ENCODE measurements at places on chromosomes 5 and 9. TPM values are rescaled to one million over a fixed set of nuclear protein-coding genes. Genes with fewer than 3 reads are reported as not detected.

MSX2 gene
- 0.17 TPM for total RNA-seq

CHD1 gene
- 75.6 TPM for total RNA-seq

HTR1A gene
- 4.7 TPM for total RNA-seq

ECSCR gene
- total RNA-seq = 2.2 TPM

ADRB2 gene
- total RNA-seq = 1.3 TPM

AJM1 gene
- 0.12 TPM for total RNA-seq

GRCh38 chr9:136701668-136702053 is 10.7 kb upstream of the DIPK1B start:
- no peak for DNase-seq

GRCh38 chr9:119252671-119253299 is 116.5 kb downstream of the BRINP1 start:
- DNase-seq = peak; percentile 68

GRCh38 chr5:97096191-97096590 is 46.2 kb downstream of the LIX1 start:
- no peak for DNase-seq

GRCh38 chr9:134486596-134486995 is 155.0 kb upstream of the COL5A1 start:
- no peak for DNase-seq

DNA sequence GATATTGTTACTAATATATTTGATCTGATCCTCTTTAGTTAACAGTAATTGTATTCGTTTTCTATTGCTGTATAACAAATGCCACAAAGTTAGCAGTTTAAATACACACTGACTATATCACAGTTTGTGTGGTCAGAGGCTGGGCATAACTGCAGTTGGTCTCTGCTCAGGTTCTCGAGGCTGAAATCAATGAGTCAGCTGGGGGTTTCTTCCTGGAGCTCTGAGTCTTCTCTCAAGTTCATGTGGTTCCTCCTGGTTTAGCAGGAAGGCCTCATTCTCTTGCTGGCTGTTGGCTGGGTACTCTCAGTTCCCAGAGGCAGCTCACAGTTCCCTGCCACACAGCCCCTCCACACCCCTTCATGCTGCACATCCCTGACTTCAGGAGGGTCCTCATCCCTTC is 20.7 kb downstream of the COL23A1 start:
- no peak for DNase-seq

GRCh38 chr5:163758283-163758711 is 252.9 kb downstream of the MAT2B start:
- no peak for DNase-seq

GRCh38 chr5:158163451-158164295 is 304.7 kb upstream of the CLINT1 start:
- no peak for DNase-seq

DNA sequence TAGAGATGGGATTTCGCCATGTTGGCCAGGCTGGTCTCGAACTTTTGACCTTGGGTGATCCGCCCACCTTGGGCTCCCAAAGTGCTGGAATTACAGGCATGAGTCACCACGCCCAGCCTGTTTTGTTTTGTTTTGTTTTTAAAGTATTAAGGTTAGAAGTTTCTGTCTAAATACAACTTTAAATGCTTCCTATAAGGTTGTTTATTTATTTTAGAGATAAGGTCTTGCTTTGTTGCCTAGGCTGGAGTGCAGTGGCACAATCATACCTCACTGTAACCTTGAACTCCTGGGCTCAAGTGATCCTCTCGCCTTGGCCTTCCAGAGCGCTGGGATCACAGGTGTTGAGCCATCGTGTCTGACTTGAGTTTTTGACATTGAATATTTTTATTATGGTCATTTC is 11.4 kb downstream of the MRRF start:
- DNase-seq = no peak

DNA sequence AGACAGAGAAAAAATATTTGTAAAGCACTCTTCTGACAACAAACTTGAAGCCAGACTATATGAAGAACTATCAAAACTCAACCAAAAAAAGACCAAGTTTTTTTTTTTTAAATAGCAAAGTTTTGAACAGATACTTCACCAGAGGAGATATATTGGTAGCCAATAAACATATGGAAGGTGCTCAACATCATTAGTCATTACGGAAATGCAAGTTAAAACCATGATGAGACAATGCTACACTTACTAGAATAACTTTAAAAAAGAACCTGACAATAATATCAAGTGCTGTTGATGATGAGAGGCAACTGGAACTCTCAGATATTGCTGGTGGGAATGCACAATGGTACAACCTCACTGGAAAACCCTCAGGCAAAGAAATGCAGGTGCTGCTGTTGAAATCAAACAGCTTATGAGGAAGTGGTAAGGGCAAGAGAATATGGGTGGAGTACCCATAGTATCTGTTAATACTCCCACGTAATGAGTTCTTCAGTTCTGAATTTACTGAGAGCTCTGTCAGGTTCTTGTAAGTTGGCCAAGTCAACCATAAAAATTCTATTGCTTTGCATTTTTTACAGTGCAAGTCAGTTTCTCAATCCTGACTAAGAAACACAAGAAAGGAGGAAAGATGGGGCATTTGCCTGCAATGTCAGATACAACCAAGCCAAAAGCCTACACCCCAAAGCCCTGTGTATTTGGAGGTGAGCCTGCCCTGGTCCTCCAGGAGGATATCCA is 87.3 kb upstream of the GNAQ start:
- DNase-seq = no peak

GRCh38 chr9:18459962-18460584 is 13.9 kb upstream of the ADAMTSL1 start:
- DNase-seq = no peak

DNA sequence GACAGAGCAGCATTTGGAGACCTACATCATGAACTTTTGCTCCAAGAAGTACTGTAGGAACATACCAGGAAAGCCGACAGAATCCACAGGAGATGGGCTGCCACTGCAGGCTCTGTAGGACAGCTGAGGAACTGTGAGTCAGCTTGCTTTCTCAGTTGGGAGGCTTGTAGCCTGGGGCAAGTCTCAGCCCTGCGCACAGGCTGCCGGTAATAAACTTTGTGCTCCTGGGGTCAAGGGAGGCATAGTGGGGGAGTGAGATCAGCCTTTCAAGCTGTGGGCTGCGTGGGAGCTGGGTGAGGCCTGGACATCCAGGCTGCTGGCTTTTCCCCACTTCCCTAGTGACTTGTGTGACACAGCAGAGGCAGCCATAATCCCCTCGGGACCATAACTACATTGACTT is 718.0 kb upstream of the CDH10 start:
- no peak for DNase-seq

- DNase-seq = no peak
These were observed 159.2 kb upstream of the WWC1 start for GRCh38 chr5:168132241-168132641.

- no peak for DNase-seq
These were observed 16.2 kb downstream of the NDUFS4 start for GRCh38 chr5:53576674-53577073.

DNA sequence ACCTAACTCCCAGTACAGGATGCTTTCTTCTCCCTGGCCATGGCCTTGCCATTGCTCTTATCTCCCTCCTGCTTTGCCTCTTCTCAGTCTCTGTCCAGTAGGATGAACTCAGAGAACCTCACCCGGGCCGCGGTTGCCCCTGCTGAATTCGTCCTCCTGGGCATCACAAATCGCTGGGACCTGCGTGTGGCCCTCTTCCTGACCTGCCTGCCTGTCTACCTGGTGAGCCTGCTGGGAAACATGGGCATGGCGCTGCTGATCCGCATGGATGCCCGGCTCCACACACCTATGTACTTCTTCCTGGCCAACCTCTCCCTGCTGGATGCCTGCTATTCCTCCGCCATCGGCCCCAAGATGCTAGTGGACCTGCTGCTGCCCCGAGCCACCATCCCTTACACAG is at the start of gene OR5C1:
Gene OR5C1, plus strand, starts transcription at position 103 of the 400 bp plus-strand sequence. Its CDS starts 0 bp downstream, at position 103.
- no peak for DNase-seq

DNA sequence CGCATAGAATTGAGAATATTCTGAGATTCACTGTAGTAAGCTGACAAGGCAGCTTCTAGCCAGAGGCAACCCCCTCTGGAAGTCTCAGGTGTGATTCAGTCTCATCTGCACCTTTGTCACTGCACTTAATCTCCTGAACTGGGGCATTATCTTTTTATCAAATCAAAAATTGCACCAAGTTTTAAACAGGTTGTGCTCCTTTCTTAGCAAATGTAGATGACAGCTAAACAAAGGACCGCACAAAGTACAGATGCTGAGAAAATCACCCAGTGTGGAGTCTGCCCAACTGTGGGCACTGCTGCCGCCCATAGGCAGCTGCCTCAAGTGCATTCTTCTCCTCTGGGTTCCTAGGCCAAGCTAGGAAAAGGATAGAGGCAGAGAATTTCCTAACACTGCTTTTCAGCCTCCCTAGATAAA is 51.1 kb downstream of the STARD4 start:
- DNase-seq = peak; percentile 75

DNA sequence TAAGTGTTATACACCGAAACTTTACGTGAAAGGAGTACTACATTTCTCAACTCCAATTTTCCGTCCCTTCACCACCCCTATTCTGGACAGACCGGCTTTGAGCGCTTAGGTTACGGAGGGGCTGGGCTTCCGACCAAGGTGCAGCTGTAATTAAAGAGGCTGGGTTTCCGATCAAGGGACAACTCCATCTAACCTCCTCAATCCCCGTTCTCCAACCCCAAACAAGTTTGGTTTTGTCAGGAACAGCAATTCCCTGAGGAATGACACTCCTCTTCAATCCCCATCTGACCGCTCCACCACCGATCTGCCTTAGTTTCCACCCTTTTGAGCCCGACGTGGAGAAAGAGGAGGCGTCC is 577 bp downstream of the TUT7 start:
- peak; percentile 43 for DNase-seq

DNA sequence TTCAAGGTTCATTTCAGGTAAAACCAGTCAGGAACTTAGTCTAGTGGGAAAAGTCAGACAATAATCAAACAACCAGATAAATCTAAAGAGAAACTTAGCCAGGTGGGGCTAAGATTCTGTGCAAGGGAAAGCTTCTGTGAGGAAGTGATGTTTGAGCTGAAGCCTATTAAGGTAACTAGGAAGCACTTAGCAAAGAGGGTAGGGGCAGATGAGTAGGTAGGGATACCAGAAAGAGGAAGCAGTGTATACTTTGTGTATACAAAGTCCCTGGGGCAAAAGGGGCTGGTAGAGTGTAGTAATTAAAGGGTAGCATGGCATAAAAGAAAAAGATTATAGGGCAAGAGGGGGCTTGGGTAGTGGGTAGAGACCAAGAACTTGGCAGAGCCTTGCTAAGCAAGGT is 3.6 kb upstream of the SPATA24 start:
- DNase-seq = no peak

DNA sequence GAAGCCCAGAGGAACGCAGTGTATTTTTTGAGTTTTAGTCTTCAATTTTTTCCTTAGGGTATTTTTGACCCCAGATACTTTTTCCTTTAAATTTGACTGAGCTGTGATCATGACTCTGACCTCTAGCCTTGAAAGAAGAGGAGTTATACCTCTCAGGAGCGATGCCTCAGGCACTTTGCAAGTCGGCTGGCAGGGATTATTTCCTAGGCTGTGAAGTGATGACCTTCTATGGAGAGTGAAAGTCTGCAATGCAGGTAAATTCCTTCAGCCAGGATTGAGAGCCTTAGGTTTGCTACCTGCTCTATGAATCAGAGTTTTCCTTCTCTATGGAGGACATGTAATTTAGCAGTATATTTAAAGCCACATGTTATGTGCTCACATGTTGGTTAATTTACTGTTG is 10.8 kb upstream of the NUDT12 start:
- DNase-seq = peak; percentile 78

DNA sequence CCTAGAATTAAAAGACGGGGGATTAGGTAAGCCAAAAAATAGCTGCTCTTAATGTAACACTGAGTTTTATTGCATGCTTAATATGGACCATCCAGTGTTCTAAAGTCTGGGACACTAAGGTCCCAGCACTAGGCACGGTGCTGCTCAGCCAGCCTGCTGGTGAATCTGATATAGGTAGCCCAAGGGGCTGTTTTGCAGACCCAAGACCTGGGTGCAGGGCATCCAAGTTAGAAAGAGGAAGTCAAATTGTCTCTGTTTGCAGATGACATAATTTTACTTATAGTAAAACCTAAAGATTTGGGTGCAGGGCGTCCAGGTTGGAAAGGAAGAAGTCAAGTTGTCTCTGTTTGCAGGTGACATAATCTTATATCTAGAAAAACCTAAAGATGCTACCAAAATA is 17.8 kb downstream of the IFNA5 start:
- no peak for DNase-seq

DNA sequence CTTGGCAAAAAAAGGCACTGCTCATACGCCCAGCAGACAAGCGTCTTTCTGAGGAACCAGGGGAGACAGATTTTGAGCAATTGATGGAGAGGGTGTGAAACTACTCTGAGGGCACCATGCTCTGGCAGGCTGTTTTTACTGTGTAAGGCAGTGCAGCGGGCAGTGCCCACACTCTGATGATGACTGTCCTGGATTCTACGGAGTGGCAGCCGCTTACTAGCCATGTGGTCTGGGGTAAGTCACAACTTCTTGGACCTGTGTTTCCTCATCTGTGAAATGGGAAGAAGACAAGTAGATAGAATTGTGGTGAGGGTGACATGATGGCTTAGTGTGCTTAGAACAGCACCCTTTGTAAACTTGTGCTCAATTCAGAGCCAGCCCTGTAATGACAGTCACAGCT is 38.8 kb downstream of the FABP6 start:
- DNase-seq = no peak

GRCh38 chr5:174581479-174581878 is 142.9 kb upstream of the MSX2 start:
- DNase-seq = peak; percentile 90

- peak; percentile 68 for DNase-seq
These were observed 567 bp upstream of the SPIN1 start for GRCh38 chr9:88387552-88388202.

DNA sequence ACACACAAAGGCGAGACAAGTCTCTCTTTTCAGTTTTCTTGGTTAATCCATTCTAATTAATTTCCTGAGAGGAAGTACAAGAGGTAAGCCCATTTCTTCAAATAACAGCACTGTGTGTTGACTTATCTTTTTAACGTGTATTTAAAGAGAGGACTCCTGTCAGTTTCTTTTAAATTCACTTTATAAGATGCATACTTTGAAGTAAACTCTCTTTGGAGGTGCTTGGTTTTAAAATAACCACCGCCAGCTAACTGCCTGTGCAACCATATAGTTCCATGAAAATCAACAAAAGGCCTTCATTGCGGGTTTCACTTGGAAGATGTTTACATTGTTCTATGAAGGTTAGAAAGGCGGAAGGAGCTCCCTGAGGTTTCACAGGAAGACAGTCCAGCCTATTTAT is 13.1 kb upstream of the SERINC5 start:
- DNase-seq = no peak

DNA sequence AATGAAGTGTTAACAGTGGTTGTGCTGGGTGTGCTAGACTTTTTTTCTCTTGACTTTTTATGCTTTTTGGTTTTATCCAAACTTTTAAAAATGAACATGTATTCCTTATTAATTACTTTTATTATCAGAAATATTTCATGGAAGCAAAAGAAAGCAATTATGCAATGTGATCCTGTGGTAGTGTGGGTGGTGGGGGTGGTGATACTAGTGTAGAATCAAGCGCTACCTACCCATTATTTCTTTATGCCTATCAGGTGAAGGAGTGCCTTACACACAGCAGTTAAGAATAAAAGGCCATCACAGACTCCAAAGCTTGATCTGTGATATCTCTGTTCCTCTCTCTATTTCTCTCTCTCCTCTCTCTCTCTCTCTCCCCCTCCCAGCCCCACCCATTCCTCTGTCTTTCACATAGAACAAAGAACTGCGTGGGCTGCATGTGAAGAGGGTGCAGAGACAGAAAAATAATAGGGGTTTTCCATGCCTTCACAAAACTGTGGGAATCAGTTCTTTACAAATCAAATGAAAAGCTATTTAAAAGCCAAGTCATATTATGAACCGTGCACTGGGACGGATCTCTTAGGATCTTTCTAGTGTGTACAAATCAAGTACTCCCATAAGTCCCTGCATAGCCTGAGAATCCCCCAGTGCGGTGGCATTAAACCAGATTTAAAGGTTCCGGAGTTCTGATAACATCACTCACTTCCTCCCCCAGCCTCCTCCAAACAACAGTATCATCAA is 351.2 kb downstream of the RAB3C start:
- no peak for DNase-seq
